ENCODE measurements at places on chromosomes 12 and 14.

DNA sequence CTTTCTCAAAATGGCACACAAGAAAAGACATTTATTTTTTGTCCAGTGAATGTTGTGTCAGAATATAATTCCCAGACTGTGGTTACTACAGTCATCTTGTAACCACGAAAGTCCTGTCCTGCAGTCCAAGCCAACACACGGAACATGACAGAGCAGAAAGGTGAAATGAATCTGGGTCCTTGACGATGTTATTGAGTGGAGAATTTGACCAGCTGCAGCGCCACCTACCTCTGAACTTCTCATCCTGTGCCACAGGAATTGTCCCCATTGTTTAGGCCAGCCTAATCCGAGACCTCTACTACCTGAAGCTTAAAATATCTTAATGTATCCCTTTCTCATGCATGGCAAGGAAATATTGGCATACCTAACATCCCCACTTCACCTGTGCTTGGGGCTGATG lies 64.1 kb upstream of the OTX2 start:
- DNase-seq: peak; percentile 25

- DNase-seq: no peak
These were observed 16.1 kb upstream of the SUSD6 start for GRCh38 chr14:69595336-69595735.

DNA sequence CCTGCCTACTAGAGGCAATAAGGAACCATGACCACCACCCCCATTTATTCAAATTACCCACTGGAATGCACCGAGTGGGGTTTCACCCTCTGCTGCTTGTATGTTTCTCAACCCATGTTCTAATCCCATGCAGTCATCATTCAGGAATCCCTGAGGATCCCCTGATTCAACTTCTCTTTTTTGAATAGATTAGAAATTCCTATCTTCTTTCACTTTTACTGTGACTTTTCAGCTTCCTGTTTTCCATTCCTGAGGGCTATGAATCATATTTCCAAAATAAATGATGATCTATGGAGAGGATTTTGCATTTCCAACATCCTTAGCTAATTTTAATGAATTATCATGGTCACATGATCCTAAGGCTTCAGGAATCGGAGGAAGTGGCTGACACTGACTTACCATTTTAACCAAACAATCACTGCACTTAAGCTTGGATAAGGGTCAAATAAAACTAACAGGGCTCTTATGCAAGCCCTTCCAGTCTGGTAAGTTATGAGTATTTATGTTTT lies 19.4 kb upstream of the P2RX4 start:
- DNase-seq: no peak

GRCh38 chr12:2300168-2300567 lies 247.4 kb downstream of the CACNA1C start:
- no peak for DNase-seq

GRCh38 chr14:59695198-59695597 lies 118.6 kb upstream of the CCDC175 start:
- no peak for DNase-seq

DNA sequence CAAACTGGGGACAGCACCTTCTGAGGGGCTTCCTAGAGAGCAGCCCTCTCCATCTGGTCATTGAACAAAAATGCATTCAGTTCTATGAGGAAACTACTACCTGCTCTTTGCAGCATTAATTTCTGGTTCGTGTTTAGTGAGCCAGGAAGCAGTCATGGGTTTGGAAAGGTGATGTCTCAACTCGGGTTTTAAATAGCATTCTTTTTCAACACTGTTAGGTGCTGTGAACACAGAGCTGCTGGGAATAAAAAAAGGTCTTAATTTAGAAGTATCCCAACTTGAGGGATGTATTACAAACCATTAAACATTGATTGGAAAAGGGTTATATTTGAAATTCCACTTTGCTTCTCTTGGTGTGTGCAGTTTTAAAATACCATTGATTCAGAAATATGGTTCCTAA lies 9.3 kb downstream of the MYO1H start:
- no peak for DNase-seq

GRCh38 chr12:14836336-14837210 lies 6.8 kb downstream of the ART4 start:
- DNase-seq: no peak

DNA sequence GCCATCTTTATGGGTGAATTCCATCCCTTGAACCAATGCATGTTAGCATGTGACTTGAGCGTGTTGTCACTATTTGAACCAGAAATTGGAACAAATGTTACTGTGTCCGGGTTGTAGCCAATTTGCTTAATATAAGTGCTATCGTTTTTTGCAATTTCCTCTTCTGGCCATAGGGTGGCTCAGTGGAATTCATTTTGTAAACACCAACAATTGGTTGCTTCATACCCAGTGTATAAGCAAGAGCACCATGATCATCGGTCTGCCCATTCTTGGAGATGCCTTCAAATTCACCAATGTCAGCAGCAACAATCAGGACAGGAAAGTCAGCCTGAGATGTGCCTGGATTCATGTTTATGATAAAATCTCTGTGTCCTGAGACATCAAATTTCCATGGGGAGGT lies 5.0 kb upstream of the NEDD1 start:
- no peak for DNase-seq

DNA sequence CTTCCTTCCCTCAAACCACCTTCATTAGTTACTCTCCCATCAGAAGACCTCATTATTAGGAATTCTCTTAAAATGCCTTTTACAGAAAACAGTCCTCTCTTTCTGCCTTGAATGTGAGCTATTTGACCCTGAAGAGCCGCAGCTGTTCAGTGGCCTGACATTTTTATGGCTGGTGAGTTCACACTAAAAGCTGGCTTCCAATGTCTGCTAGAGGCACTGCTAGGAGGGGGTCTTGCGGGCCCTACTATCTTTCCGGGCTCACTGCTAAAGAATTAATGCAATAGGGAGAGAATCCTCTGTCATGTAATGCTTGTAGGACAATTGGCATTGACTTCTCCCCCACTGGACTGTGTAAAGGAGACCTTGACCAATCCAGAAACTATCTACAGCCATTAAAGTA lies 87.7 kb downstream of the GPR135 start:
- no peak for DNase-seq

DNA sequence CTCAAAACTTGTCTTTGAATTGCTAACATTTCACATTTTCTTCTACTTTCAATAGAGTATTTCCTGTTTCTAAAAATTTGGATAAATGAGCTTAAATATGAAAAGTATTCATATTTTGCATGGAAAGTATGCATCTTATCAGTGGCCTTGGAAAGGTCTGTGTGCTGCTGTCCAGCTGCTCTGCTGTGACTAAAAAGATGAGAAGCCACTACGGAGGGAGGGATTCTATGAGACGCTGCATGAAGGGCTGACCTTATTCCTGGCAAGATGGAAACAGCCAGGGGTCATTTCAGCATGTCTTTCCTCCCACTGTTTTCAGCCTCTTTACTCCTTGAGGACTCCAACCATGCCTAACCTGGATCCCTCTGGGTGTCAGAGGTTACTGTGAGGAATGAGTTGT lies 13.0 kb downstream of the PIWIL1 start:
- no peak for DNase-seq

DNA sequence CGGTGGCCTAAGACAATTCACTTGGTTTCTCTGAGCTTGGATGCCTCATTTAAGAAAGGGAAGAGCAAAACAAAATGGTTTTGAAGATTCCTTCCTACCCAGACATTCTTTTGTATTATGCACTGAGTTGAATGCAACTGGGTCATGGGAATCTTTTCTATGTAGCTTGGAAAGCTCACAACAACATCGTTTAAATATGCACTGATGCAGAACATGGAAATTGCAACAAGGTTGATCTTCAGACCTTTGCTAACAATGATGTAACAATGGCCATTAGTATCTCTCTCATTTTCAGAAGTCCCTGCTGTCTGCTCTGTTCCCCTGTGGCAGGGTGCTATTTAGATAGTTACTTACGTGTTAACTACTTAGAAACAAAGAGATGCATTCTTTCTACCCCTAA lies 30.1 kb upstream of the IGF1 start:
- DNase-seq: no peak

GRCh38 chr14:63480599-63480998 lies 62.6 kb downstream of the PPP2R5E start:
- DNase-seq: no peak

DNA sequence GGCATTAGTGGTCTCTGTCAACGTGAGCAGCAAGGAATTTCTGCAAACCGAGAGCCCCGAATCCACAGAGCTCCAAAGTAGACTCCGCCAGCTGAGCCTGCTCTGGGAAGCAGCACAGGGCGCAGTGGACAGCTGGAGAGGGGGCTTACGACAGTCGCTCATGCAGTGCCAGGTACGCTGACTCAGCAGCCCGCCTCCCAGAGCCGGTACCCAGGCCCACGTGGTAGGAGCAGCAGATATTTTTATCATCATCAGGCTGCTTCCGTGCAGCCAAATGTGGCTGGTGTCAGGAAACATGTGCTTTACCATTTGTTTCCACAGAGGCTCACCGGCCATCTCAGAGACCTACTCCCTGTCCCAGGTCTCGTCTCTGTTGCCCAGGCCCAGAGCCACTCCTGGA lies 73.7 kb downstream of the ESR2 start:
- DNase-seq: no peak

DNA sequence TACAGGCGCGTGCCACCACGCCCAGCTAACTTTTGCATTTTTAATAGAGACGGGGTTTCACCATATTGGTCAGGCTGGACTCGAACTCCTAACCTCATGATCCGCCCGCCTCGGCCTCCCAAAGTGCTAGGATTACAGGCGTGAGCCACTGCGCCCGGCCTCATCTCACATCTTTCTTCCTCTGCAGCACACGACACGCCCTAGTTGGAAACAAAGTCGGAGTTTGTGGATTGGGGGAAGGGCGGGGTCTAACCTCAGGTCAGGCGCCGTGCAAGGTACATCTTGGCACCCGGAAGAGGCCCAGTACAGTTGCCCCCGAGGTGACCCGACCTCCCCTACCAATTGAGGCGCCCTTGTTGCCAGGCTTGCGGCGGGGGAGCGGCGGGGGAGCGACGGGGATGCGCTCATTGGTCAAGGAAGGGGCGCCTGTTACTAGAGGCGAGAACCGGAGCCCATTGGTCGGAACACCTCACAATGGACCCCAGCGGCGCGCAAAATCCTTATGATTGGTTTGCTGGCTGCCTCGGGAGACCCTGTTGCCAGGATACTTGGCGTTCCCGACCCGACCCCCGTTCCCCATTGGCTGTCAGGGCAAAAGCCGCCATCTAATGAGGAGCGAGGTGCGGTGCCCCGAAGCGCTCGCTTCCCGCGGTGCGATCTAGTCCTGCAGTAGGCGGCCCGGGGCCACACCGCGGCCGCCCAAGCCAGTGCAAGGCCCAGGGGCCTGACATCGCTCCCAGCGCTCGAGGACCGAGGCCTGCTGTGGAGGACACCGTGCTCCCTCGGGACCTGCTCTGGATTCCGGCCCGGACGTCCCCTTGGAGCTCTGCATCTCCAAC lies at the start of gene REC8:
Gene REC8 (plus strand): TSS at position 659 of the 839 bp plus-strand sequence. CDS start 473 bp downstream, outside the sequence.
- no peak for DNase-seq

GRCh38 chr12:132012919-132013568 lies 63.3 kb downstream of the EP400 start:
- DNase-seq: no peak

DNA sequence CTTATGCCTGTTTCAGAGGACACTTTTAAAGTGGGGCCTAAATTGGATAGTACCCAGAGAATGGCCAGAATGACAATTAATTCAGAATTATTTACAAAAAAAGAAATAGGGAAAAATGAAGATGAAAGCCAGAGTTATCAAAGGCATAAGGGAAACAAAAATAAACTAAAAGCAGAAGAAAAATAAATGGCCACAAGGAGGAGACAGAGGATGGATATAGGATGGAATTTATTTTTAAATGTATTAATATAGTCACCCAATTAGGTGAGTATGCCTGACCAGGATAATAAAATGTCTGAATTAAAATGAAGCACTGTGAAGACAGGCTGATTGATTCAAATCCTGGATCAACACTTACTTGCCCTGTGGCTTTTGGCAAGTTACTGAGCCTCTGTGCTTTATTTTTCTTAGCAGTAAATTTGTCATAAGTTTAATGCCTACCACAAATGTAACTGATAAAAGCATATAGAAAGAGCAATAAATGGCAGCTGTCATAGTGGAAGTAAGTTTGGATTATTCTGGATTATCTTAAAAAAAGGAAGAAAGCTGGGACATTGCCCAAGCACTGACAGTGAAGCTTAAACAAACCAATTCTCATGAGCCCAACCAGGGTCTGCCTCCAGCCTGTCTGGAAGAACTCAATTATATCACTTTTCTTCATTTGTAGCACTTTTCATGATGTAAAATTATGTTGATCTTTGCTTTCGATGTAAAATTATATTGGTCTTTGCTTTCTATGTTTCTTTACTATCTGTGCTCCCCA lies 3.5 kb downstream of the CLEC9A start:
- no peak for DNase-seq

DNA sequence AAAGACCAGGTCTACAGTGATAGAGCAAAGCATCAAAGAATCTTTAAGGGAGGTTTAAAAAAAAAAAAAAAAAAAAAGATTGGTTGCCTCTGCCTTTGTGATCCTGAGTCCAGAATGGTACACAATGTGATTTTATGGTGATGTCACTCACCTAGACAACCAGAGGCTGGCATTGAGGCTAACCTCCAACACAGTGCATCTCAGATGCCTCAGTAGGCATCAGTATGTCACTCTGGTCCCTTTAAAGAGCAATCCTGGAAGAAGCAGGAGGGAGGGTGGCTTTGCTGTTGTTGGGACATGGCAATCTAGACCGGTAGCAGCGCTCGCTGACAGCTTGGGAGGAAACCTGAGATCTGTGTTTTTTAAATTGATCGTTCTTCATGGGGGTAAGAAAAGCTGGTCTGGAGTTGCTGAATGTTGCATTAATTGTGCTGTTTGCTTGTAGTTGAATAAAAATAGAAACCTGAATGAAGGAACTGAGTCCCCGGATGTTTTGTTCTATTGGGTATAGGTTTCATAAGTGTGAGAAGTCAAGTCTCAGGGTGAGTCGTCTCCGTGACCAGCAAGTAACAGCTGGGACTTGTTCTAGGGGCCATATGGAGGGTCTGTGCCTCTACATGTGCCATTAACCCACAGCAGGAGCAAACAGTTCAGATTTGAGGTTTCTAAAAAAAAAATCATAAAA lies 9.3 kb downstream of the PEBP1 start:
- DNase-seq: no peak

- DNase-seq: no peak
These were observed 25.4 kb downstream of the SVOP start for GRCh38 chr12:108995370-108995992.

GRCh38 chr12:24840046-24840800 lies 108.7 kb downstream of the BCAT1 start:
- DNase-seq: no peak

DNA sequence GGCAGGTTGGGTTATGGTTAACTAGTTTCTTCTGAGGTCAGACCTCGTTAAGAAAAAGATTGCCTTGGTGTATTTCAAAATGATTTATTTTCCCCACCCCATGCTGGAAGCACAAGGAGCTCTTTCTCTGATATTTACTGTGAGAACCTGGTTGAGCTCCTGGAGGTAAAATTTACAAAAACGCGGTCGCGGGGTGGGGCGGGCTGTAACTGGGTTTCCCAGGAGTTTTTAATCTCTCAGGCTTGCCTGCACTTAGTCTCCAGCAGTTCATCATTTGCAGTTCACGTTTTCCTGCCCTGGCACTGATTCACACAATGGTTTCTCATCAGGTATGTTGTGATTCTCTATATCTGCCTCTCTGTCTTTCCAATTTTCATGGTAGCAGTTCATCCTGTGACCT lies 67.9 kb upstream of the PDE3A start:
- DNase-seq: no peak

GRCh38 chr12:71449373-71450070 lies 9.9 kb downstream of the LGR5 start:
- DNase-seq: no peak
